ENCODE measurements at places on chromosomes 7 and 10. TPM values are rescaled to one million over a fixed set of nuclear protein-coding genes. Genes with fewer than 3 reads are reported as not detected.

Gene HOXA1
- 0.72 TPM for total RNA-seq

Gene COL1A2
- 32,213 TPM for total RNA-seq

Gene LFNG
- total RNA-seq, result 2.3 TPM

Gene CPA2
- not detected for total RNA-seq

Gene RAPGEF5
- total RNA-seq, result 4.2 TPM

Gene TFEC
- 0.36 TPM for total RNA-seq

Gene HOXA2
- 0.16 TPM for total RNA-seq

Gene NPC1L1
- total RNA-seq, result not detected

Gene ITIH5
- total RNA-seq, result 0.09 TPM

Gene C10orf143
- total RNA-seq, result 0.49 TPM

Gene TMEM229A
- total RNA-seq, result 3.8 TPM

Gene CHST15
- 5.6 TPM for total RNA-seq

Gene SFTPA1
- not detected for total RNA-seq

Gene UNC5B
- total RNA-seq, result 20.6 TPM

Gene METTL2B
- 13.5 TPM for total RNA-seq

Gene TMEM236
- total RNA-seq, result 0.09 TPM

Gene FKBP6
- total RNA-seq, result not detected

Gene GPNMB
- 479 TPM for total RNA-seq

Gene UTF1
- total RNA-seq, result not detected
